EH (cell line): ENCODE measurements at places on chromosomes 5 and 9.

GRCh38 chr5:180784497-180785097, 18.0 kb downstream of the MGAT1 start:
- peak; percentile 87 for DNase-seq

- DNase-seq: peak; percentile 59
These were observed 95.9 kb downstream of the FBXO4 start for GRCh38 chr5:42020788-42021530.

- no peak for DNase-seq
These were observed 39.2 kb downstream of the FER start for GRCh38 chr5:108786806-108787483.

DNA sequence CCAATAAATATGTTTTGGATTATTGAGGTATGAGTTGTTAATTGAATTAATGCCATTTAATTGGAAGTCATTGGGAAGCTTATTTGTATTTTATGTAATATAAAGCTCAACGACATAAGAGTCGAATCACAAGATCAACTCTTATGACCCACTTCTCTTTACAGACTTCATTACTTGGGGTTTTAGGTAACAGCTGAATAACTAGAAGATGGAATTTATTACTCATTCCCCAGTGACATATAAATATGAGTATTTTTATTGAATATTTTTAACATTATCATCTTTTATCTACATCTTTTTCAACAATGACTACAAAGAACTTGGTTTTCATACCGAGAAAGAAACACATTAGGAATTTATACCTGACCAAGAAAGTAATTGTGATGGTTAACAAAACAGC, 21.1 kb downstream of the HMGCR start:
- no peak for DNase-seq

GRCh38 chr9:69170231-69170630, 3.8 kb upstream of the TJP2 start:
- DNase-seq: no peak

DNA sequence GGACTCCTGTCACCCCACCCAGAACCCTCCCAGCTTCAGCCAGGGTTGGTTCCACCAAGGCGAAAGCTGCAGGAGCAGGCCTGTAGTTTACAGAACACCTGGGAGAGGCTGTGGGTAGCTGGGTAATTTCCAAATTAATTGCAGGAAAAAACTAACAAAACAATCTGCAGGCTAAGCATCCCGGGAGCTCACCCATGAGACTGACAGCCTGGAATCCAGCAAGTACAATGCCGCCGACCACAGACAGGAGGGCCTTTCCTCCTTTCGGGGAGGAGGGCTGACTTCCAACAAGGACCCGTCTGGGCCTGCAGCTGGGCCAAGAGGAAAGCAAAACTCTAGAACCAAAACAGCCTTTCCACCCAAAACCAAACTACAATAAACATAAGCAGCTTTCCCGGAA, 10.3 kb downstream of the FOXE1 start:
- no peak for DNase-seq

GRCh38 chr5:157290981-157291711, 25.2 kb downstream of the CYFIP2 start:
- DNase-seq: peak; percentile 60

DNA sequence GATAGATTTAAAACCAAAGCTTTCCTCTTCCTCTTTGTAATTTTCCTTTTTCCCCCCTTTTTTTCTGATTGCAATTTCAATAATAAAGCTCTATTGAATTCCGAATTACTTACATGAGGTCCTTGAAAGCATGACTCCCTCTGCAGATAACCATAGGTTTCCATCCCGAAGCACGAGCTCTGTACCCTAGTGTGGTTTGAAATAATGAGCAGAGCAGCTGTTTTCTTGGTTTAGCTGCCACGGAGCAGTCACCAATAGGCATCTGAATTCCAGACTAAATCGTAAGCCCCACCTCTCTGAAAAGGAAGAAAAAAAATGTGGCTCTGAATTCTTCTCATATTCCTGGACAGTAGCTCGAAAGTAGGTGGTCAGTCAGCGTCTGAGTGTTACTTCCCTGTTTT, 18.5 kb upstream of the GNE start:
- peak; percentile 89 for DNase-seq

- no peak for DNase-seq
These were observed 7.0 kb downstream of the NR3C1 start for GRCh38 chr5:143396353-143396940.

GRCh38 chr5:55600497-55601203, 65.9 kb upstream of the PLPP1 start:
- peak; percentile 90 for DNase-seq

DNA sequence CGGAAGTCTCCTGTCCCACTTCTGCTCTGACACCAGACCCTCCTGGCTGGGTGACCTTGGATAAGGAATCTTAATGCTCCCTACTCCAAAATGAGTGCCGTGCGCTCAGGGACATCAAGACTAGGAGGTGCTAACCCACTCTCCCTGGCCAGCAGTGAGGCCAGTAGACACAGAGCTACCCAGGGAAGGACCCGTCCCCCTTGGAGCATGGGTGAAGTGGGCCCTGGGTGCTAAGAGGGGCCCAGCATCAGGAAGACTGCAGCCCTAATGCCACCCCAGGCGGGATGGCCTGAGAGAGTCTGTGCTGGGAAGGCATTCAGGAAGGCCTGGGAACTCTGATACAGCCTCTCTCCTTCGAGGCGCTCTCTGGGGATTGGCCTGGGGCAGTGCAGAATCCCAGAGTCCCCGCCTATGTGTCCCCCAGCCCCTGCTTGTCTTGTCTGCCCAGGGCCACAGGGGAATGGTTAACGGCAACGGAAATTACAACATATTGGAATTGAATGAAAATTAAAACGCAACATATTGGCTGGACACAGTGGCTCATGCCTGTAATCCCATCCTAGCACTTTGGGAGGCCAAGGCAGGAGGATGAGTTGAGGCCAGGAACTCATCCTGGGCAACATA, 29.7 kb upstream of the RNU6ATAC start:
- DNase-seq: no peak
